ENCODE measurements at places on chromosomes 5 and 9.
A peak's percentile ranks its signal among the peaks of the same experiment; 100 is the strongest.

DNA sequence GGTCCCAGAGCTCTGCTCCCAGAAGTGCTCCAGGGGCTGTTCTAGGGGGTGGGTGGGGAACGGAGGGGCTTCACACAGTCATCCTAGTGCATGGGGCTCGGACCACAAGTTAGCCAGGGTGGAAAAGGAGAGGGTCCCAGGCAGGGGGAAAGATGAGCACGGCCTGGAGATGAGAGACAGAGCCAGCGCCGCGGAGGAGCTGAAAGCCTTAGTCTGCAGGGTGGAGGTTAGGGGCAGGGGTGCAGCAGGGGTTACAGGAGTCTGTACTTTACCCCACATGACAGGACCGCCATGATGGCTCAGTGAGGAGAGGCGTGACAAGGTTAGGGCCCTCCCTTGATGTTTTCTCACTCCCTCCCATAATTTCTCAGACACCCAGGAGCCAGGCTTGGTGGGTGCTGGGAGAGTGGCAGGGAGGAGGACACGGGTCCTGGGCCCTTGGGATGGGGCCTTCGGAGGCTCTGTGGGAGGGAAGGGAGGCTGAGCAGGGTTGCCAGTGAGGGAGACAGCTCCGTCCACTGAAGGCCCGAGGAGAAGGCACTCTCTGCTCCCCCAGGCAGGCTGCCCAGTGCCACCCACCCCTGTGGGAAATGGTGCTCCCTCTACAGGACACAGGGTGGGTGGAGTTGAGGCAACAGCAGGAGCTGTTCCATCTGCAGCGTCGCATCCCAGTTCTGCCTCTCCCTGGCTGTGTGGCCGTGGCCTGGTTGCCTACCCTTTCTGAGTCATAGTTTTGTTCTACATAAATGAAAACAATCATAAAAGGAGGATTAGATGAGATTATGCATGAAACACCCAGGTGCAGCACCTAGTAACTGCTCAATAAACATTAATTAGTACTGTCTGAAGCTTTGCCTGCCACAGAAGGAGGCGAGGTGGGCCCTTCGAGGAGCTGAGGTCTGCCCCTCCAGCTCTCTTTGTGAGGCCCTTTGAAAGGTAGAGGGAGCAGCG, 66.2 kb downstream of the NDST1 start:
- no peak for DNase-seq
- no peaks in the 10 kb centered on the region for H3K4me1 ChIP-seq
- no peak overlapping the region for H3K27ac ChIP-seq

DNA sequence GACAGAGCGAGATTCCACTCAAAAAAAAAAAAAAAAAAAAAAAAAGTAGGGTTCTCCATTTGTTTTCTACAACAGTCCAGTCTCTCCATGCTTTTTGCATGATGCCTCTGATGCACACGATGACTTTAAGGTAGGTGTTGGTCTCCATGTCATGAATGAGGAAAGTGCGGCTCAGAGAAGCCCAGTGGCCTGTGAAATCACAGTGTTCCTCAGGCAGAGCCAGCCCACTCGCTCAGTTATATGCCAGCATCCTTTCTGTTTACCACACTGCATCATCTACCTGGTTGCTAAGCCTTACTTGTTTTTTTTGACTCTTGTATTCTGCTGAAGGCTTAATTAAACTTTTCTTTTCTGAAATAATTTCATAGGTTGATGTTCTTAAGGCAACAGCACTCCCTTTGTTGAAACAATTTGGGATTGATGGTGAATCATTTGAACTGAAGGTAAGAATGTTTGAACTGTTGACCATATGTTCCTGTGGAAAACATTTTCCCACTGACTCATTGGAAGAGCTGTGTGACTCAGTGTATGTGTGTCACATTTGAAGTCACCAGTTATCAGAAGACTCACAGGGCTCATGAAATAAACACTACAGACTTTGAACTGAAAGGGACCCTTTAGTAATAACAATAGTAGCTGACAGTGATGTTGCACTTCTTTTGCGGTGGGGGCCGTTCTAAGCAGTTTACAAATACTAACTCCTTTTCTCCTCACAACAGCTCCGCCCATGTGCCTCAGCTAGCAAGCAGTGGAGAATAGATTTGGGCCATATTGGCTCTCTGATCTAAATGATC, 40.2 kb downstream of the RCL1 start:
- peak; percentile 48 for DNase-seq
- no peaks in the 10 kb centered on the region for H3K27me3 ChIP-seq
- H3K4me1 ChIP-seq, result peaks cover 60% of the 10 kb centered on the region
- peaks cover 55% of the 10 kb centered on the region for H3K36me3 ChIP-seq
- H3K27ac ChIP-seq, result peak overlapping the region; percentile 96

- H3K27ac ChIP-seq, result no peak overlapping the region
- H3K27me3 ChIP-seq, result no peaks in the 10 kb centered on the region
- peaks cover 11% of the 10 kb centered on the region for H3K36me3 ChIP-seq
Measured at GRCh38 chr5:6730407-6730806, 17.2 kb downstream of the TENT4A start.

GRCh38 chr9:111036429-111036789, 1.9 kb downstream of the LPAR1 start:
- H3K27ac ChIP-seq, result no peak overlapping the region
- H3K4me1 ChIP-seq, result peaks cover 11% of the 10 kb centered on the region
- peaks cover 5% of the 10 kb centered on the region for H3K36me3 ChIP-seq
- no peak overlapping the region for H3K4me3 ChIP-seq

GRCh38 chr5:172575416-172575815, 65.6 kb upstream of the NEURL1B start:
- H3K27ac ChIP-seq, result no peak overlapping the region
- no peak overlapping the region for H3K4me3 ChIP-seq
- DNase-seq, result no peak
- H3K36me3 ChIP-seq, result no peaks in the 10 kb centered on the region
- no peaks in the 10 kb centered on the region for H3K27me3 ChIP-seq
- no peaks in the 10 kb centered on the region for H3K4me1 ChIP-seq

DNA sequence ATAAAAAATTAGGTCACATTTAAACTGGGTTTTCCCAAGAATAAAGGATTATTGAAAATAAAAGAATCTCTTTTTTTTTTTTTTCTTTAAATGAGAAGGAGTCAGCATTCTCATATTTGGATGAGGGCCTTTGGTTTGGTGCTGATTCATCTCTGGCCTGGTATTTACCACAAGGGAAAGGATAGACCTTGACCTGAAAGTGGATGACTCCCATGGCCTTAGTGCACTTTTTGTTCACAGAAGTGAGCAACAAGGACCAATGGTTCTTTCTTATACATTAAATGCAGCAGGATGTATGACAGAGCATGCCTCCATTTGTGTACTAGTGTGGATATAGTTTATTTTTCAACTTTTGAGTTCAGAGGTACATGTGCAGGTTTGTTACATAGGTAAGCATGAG, 6.9 kb downstream of the YTHDC2 start:
- no peaks in the 10 kb centered on the region for H3K27me3 ChIP-seq
- DNase-seq, result no peak
- peaks cover 40% of the 10 kb centered on the region for H3K4me1 ChIP-seq
- H3K36me3 ChIP-seq, result peaks cover 28% of the 10 kb centered on the region
- H3K4me3 ChIP-seq, result no peak overlapping the region
- H3K27ac ChIP-seq, result no peak overlapping the region

DNA sequence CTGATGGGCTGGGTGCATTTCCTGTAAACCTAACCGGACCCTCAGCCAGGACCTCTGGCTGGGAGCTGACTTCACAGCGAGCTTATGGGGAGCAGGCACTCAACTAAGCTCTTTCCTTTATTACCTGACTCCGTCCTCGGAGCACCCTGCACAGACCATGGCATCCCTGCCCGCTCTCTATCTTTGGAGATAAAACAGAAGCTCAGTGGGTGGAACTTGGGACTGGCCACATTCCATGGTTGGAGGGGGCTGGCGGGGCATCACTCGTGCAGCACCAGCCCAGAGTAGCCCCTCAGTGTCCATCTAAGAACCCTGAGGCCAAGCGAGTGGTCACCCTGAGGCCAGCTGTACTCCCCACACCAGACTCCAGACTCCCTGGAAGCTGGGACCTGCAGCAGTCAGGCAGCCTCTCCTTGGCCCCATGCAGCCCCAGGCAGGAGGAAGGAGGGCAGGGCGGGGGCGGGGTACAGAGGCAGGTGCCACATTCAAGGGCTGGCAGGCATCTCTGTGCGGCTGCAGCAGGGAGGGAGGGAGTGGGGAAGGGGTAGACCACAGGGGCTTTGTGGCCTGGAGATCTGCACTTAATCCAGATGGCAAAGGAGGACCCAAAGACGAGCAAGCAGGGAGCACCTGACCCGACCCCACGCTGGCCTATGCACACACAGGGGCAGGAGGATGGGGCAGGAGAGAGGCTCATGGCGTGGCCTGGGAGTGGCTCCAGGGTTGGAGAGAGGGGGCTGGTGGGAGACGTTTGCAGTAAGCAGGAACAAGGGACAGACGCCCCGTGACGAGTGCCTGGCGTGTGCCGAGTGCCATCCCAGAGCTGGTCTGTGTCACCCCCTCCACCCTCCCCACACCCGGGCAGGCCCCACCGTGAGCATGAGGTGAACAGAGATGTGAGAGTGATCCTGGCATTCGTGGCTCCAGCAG, 26.1 kb downstream of the GLT6D1 start:
- no peaks in the 10 kb centered on the region for H3K36me3 ChIP-seq
- H3K4me3 ChIP-seq, result no peak overlapping the region
- H3K27ac ChIP-seq, result no peak overlapping the region
- DNase-seq, result no peak
- no peaks in the 10 kb centered on the region for H3K27me3 ChIP-seq
- no peaks in the 10 kb centered on the region for H3K4me1 ChIP-seq

DNA sequence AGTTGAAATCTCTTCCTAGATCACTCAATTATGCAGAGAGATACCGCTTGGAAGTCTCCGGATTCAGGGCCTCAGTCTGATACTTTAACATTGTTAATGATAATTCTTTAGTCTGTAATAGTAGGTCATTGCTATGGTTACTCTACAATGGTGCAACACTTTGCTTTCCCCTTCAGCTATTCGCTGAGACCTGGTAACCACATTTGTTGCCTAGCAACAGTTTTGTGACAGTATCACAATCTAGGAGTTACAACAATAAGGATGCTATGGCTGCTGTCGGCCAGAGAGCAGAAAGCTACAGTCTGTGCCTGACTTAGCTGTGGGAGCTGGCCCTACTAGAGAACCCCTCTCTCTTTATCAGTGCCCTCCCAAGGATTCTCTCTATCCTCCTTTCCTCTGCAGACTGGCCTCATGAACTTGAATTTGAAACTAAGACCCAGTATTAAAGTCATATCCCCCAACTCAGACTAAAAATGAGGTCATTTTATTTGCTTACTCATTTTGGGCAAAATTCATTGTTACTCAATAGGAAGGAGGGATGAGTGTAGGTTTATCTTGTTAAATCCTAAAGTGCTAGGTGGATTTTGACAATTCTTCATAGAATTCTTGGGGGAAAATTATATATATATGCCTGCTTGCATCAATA, 39.3 kb downstream of the NR2F1 start:
- H3K27me3 ChIP-seq, result peaks cover 35% of the 10 kb centered on the region
- H3K27ac ChIP-seq, result no peak overlapping the region
- peaks cover 10% of the 10 kb centered on the region for H3K4me1 ChIP-seq
- H3K4me3 ChIP-seq, result no peak overlapping the region
- no peaks in the 10 kb centered on the region for H3K36me3 ChIP-seq

DNA sequence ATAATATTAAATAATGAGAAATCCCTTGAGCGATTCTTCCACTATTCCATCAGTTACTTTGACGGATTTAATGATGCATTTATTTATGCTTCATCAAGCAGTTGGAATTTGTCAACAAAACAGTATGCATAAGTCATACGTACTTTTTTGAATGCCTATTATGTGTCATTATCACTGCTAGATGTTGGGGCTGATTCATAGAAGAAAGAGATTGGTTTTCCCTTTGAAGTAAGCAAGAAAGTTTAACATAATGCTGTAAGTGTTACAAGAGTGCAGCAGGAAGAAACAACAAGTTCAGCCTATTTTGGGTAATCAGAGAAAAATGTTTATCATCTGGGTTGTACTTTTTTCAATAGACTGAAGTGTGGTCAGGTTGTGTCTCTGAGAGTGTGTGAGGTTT, 121.2 kb upstream of the RANBP3L start:
- no peak for DNase-seq
- H3K27me3 ChIP-seq, result peaks cover 8% of the 10 kb centered on the region
- no peaks in the 10 kb centered on the region for H3K36me3 ChIP-seq
- H3K4me1 ChIP-seq, result peaks cover 7% of the 10 kb centered on the region
- no peak overlapping the region for H3K27ac ChIP-seq

DNA sequence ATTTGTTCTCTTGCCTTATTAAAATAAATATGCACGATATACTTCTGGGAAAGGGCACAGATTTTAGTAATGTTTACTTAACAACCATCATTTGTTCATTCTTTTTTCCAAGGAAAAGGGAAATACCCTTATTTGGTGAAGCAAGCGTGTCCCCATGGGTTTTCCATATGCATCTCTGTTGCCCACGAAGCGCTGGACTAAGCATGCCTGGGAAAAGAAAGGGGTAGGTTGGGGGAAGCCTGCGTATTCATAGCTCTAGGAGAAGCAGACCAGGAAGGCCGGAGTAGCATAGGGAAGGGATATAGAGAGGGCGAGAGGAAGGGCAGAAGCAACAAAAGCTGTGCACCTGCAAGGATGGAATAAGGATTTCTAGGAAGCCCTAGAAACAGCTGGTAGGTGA, 61.8 kb upstream of the ACO1 start:
- H3K4me3 ChIP-seq, result no peak overlapping the region
- no peaks in the 10 kb centered on the region for H3K36me3 ChIP-seq
- no peaks in the 10 kb centered on the region for H3K4me1 ChIP-seq
- no peak for DNase-seq

DNA sequence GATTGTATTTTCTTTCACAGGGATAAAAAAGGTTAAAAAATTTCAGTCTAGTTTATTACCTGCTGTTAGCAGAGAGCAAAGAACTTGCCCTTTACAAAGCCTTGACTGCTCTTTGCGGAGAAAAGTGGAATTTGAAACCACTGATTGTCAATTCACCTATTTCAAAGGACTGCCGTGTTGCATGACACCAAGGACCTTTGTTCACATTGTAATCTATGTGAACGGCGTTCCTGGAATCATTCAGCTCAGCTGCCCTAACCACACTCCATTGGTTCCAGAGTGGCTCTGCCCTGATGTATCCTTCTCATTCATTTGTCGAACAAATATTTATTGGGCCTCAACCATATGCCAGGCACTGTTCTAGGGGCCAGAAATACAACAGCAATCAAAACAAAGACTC, 377.5 kb upstream of the RFX3 start:
- DNase-seq, result no peak
- no peaks in the 10 kb centered on the region for H3K4me1 ChIP-seq
- H3K27me3 ChIP-seq, result no peaks in the 10 kb centered on the region
- no peak overlapping the region for H3K27ac ChIP-seq
- no peak overlapping the region for H3K4me3 ChIP-seq

- H3K27me3 ChIP-seq, result no peaks in the 10 kb centered on the region
- H3K4me1 ChIP-seq, result no peaks in the 10 kb centered on the region
- no peaks in the 10 kb centered on the region for H3K36me3 ChIP-seq
- H3K4me3 ChIP-seq, result no peak overlapping the region
Measured at GRCh38 chr9:112554516-112554915, 67.9 kb downstream of the KIAA1958 start.

DNA sequence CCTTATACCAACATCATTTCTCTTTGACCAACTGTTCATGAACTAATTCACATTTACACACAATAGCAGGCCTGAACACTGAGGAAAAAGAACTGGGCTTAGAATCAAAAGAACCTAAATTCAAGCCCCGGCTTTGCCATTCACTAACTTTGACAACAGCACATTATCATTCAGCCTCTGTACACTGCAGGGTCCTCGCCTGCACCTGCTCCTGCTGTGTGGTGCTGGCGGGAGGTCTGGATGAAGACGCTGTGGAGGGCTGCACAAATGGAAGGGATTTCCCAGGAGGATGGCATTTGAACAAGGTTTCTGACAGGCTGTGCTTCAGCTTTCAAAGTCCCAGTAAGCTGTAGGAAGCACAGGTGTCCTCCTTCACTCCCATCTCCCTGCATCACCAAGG, 151.2 kb downstream of the ZDHHC21 start:
- peaks cover 2% of the 10 kb centered on the region for H3K27me3 ChIP-seq
- no peak for DNase-seq
- H3K27ac ChIP-seq, result no peak overlapping the region
- no peaks in the 10 kb centered on the region for H3K36me3 ChIP-seq
